ENCODE measurements at places on chromosomes 6 and 20. TPM values are rescaled to one million over a fixed set of nuclear protein-coding genes. Genes with fewer than 3 reads are reported as not detected.

Gene WFDC10B
- not detected for total RNA-seq

Gene SLC22A1
- 0.45 TPM for total RNA-seq

Gene SLC17A9
- total RNA-seq: 0.89 TPM

Gene IL20RA
- total RNA-seq: not detected

Gene POU5F1
- total RNA-seq: not detected

Gene HFE
- 2.4 TPM for total RNA-seq

Gene DEFB113
- total RNA-seq: not detected

Gene KIF6
- total RNA-seq: not detected

Gene HECA
- total RNA-seq: 197 TPM
